ENCODE measurements at places on chromosomes 16 and 17.

DNA sequence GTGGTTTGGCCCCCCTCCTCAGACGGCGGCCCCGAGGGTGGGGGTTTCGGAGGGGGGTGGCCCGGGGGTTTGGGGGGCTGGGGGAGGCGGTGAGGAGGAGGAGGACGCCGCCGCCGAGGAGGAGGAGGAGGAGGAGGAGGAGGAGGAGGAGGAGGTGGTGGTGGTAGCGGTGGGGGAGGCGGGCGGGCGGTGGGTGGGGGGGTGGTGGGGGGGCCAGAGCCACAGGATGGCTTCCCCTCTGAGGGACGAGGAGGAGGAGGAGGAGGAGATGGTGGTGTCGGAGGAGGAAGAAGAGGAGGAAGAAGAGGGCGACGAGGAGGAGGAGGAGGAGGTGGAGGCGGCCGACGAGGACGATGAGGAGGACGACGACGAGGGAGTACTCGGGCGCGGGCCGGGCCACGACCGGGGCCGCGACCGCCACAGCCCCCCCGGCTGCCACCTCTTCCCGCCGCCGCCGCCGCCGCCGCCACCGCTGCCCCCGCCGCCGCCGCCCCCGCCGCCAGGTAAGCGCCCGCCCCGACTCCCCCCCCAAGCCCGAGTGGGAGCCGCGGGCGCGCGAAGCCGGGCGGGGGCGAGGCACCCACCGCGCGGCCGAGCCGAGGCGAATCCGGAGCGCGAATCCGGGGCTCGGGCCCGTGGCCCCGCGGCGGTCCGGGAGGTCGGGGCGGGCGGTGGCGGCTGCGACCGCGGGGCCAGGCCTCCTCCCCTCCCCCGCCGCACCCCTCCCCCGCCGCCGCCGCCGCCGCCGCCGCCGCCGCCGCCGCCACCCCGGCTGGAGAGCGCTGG is 3.8 kb upstream of the CHD3 start:
- peak; percentile 49 for DNase-seq

GRCh38 chr17:15038656-15039055 is 226.5 kb downstream of the PMP22 start:
- no peak for DNase-seq

GRCh38 chr16:57538235-57538721 is 1.9 kb upstream of the CCDC102A start:
- DNase-seq = no peak

GRCh38 chr17:73337330-73337710 is 25.5 kb upstream of the CDC42EP4 start:
- DNase-seq = no peak

DNA sequence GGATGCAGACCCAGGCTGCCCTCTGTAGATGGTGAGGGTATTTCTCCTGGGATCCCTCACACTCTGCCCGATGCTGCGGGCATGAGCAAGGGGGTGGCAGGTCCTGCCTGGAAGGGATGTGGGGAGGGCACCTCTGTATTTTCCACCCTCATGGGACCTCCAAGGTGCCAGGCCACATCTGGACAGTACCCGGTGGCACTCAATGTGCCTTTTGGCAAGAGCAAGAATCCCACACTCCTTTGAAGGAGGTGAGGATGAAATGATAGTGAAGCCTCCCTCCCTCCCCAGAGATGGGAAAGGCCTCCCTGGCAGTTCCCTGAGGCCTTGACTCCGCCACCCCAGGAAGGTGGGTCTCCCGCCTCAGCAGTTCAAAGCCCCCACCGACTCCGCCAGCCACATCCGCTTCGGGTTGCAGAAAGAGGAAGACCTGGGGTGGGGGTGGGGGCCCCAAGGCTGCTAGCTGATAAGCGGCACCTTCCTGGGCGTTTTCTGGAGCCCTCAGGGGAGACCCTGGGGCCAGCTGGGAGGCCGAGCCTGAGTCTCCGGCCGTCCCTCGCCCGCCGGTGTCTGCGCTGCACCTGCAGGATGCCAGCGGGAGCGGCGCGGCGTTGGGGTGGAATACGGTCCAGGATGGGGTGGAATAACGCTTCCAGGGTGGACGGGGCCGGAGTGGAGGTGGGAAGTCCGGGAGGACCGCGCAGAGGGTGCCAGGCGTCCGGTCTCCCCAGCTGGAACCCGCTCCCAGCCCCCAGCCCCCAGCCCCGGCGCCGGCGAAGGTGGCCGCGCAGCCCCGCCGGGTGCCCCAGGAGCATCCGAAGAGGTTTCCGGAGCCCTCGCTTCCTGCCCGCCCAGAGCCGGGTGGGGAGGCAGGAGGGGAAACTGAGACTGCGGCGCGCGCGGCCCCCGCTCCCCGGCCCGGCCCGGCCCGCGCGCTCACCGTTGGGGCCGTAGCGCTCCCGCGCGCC is 718 bp downstream of the ATP2A3 start:
- DNase-seq = peak; percentile 73

- DNase-seq = no peak
Measured at GRCh38 chr17:11412654-11413053, 171.6 kb downstream of the SHISA6 start.

DNA sequence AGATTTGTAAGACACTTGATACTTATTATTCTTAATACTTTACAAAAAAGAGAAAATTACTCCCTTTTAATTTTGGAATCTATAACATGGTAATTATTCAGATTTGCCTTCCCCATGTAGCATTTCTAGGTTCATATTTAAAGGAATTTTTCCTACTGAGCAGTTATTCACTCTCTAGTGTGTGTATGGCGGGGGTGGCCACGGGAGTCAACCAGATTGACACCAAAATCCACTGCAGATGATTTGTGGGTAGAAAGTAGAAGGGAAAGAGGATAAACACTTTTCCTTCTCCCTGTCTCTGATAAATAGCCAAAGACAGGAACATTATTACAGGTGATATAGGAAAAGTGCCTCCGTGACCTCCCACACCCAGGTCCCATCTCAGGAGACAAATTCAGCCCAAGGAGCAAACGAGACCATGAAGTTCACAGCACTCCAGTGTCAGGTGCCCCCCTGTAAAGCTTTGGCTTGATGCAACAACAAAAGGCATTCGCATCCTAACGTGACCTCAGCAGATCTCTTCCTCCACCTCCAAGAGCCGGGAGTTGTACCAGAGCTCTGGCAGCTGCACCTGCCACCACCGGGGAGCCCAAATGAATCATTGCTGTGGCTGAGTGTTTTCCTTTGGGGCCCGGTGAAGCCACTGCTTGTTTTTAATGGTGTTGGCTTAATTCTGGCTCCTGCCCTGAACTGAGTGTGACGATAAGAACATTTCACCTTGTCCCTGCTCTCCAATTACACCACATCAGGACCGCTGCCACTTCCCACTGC is 92.7 kb upstream of the NOL11 start:
- DNase-seq = no peak

DNA sequence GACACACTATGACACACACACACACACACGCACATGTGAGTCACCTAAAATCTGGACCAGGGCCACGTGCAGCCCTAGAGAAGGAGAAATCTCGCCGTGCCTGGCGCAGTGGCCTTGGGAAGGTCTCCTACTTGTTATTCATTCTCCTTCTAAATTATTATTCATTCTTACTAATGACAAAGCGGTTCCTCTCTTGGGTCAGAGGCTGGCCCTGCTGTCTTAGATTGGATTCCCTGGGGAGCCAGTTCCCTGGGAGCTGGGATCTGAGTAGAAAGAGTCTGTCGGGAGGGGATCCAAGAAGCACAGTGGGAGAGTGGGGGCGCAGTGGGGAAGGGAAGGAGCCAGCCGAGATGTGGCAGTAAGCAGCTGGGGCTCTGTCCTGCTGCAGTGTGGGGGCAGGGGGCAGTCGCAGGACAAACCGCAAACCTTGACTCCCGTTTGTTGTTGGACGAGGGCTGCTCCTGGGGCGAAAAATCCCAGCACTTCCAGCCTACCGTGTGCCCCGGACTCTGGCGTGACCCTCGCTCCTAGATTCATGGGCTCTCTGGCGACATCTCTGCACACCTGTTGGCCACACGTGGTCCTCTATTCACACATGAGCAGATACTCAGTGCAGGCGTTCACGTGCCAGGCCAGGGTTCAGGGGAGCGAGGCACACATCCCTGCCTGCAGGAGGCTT is 18.7 kb upstream of the JPH3 start:
- DNase-seq = no peak

DNA sequence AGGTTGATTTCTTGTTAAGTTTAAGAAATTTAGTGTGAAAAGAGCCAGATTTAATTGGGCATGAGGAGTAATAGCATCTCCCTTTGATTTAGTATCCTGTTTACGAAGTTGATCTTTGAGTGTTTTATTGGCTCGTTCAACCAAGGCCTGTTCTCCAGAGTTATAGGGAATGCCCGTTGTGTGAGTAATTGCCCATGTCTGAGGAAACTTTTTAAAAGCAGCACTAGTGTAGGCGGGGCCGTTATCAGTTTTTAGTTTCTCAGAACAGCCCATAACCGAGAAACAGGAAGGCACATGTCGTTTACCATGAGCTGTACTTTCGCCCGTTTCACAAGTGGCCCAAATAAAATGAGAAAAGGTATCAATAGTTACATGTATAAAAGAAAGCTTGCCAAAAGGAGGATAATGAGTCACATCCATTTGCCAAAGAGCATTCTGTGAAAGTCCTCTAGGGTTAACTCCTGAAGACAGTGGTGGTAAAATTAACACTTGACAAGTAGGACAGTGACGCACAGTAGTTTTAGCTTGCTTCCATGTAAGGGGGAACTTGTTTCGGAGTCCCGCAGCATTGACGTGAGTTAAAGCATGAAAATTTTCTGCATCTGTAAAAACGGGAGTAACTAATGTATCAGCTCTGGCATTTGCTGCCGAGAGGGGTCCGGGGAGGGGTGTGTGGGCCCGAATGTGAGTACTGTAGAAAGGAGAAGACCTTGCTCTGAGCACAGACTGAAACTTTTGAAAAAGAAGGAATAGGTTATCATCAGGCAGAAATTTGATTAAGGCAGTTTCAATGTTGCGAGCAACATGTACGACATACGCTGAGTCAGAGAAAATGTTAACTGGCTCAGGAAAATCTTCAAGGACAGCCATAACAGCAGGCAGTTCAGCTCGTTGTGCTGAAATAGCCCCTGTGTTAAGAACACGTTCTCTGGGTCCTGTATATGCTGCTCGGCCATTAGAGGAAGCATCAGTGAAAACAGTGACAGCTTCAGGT is 18.5 kb upstream of the KCTD5 start:
- no peak for DNase-seq

GRCh38 chr16:9300252-9300651 is 208.8 kb downstream of the HAPSTR1 start:
- DNase-seq = no peak

- DNase-seq = no peak
Measured at GRCh38 chr17:6914711-6915110, 81.1 kb upstream of the ALOX12 start.
